NCI-H345 (cell line): ENCODE measurements at places on chromosomes 2 and 18.

GRCh38 chr2:164388511-164388910 is 232.8 kb downstream of the GRB14 start:
- DNase-seq, result no peak

GRCh38 chr2:199488772-199489400 is 31.1 kb upstream of the SATB2 start:
- DNase-seq, result no peak

- DNase-seq, result peak; percentile 84
Measured at GRCh38 chr2:181673173-181673572, 7.1 kb downstream of the NEUROD1 start.

DNA sequence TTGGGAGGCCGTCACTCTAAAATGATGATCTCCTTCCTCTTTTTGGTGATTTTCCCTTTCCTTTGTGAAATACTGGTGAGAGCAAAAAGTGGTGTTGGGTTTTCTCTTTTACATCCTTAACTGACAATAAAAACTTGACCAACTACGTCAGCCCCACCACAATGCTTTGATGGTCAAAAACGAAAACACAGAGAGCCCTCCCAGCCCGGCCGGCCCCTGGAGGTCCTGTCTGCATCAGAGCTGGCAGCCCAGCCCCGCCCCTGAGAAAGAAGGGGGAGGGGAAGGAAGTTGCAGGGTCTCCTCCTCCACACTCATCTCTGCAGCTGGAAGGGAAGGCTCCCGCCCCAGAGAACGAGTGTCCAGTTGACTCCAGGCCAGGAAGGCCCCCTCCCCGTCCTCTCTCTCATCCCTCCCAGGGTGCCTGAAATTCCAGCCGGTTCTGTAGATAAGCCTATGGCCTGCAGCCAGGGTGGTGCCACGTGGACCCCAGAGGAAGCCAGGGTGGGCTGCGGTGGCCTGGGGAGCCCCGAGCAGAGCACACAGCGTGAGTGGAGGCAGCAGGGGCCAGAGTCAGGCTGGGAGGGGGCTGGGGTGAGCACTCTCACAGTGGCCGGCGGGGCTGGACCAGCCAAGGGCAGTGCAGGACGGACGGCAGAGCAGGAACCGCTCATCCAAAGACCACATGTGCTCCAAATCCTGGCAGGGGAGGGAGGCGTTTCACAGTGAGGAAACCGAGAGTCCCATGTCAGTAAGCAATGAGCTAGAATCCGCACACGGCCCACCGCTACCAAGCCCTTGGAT is 19.8 kb downstream of the BIN1 start:
- DNase-seq, result no peak

DNA sequence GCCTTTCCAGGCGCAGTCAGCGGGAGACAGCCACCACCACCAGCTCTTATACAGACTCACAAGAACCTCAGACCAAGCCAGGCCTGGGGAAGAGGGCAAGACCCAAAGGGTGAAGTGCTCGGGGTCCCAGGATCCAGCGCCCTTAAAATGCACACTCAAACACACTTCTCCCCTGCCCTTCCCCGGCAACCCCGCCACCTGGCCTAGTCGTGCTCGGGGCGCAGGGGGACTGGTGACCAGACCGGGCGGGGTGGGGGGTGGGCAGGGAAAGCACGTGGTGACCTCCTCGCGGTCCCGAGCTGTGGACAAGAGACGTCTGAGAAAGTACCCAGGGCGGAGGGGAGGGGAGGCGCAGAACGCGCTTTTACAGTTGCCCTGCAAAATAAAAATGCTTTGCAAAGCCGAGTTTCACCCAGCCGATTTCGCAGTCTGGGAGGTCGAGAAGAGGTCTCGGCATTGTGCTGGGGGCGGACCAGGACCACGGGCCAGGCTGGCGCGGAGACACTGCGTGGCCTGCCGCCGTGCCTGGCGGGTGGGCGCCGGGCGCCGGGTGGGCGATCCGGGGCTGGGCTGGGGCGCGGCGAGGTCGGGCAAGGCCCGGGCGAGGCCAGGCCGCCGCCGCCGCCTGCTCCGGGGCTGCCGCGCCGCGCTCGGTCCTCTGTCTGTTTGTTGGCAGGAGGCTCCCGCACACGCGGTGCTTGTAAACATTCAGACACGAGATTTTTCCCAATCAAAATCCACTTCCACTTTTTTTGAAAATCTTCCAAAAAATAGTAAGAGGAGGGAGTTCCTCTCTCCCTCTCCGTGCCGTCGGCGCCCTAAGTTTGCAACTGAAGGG is 2.0 kb downstream of the BCL11A start:
- peak; percentile 54 for DNase-seq

DNA sequence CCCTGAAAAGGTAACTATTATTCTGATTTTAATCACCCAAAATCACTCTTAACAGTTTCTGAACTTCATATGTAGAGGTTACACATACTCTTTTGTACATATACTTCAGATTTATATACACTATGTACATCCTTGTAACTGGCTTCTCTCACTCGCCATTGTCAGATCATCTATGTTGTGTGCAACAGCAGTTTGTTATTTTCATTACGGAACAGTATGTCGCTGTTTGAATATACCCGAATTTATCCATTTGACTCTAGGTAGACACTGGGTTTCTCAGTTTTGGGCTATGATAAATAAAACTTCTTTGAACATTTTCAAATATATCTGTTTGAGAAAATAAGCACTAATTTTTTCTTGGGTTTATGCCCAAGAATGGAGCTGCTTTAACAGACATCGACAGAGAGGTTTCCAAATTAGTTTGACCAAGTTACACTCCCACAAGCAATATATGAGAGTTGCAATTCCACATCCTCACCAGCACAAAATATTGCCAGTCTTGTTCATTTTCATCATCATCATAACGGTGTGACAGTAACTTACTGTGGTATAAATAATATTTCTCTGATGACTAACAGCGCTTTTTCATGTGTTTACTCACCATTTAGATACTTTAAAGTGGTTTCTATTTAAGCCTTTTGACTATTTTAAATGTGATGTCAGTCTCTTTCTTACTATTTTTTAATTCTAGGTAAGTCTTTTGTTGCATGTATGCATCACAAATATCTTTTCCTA is 80.9 kb downstream of the SMC6 start:
- DNase-seq, result no peak

- no peak for DNase-seq
Measured at GRCh38 chr2:12610314-12610713, 106.4 kb upstream of the TRIB2 start.

- DNase-seq, result no peak
Measured at GRCh38 chr18:10135302-10135926, 221.6 kb downstream of the VAPA start.

- no peak for DNase-seq
Measured at GRCh38 chr2:111201214-111201613, 80.5 kb downstream of the BCL2L11 start.

DNA sequence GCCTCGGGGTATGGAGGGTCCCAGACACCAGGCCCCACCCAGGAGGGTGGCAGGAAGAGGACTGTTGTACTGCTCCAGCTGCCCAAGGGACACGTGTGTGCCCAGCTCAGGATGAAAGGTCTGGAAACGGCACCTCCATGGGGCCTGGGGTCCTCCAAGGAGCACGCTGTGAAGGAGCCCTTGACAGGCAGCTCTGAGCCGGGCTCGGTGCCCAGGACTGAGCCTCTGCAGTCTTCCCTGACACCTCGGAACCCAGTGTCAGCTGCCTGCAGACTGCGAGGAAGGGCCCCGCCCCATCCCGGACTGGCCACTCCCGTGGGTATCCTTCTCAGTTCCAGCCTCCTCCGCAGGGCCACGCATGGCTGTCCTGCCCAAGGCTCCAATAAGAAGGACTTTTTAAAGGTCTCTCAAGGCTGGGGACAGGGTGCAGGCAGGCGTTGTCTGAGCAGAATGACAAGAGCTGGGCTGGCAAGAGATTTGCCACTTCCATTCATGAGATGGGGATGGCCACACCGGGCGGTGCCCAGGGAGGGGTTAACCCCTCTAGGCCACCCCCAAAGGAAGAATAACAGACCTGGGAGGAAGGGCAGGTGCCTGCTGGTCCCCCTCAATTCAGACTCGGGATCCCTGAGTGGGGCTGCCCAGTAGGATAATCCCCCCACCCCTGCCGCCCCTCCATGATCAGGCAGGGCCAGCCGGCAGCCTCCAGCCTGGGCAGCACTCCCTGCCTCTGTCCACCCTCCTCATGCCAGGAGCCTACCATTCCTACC is 8.9 kb downstream of the ECEL1 start:
- no peak for DNase-seq

DNA sequence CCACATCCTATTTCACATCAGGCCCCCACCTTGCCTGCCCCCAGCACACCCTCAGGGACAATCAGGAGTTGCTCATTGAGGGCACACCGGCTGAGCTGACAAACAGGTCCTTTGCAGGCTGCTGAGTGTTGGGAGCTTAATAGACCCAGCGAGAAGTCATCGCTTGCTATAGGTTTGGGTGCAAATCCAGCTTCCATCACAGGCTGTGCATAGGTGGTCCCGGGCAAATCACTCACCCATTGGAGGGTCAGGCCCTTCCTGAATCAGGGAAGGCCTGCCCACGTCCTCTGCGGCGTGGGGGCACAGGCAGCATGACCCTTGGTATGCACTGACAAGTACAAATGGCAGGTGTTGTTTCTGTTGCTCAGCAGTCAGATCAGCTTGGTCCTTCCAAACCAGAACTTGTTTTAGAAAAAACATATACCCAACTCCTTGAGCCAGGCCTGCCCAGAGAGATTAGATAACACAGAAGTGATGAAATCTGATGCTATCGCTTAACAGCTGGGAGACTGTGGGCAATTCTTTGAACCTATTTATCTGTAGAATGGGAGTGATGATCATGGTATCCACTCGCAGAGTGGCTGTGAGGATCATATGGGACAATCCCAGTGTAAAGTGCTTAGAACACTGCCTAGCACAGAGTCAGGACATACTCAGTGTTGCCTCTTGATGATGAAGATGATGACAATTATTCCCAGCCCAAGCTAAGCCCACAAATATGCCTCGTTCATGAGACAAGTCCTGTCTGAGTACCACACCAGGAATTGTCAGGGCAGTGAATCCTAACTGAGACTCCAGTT is 34.9 kb downstream of the SMAD7 start:
- no peak for DNase-seq

- DNase-seq, result no peak
Measured at GRCh38 chr2:217794133-217794986, 208.4 kb downstream of the TNS1 start.

DNA sequence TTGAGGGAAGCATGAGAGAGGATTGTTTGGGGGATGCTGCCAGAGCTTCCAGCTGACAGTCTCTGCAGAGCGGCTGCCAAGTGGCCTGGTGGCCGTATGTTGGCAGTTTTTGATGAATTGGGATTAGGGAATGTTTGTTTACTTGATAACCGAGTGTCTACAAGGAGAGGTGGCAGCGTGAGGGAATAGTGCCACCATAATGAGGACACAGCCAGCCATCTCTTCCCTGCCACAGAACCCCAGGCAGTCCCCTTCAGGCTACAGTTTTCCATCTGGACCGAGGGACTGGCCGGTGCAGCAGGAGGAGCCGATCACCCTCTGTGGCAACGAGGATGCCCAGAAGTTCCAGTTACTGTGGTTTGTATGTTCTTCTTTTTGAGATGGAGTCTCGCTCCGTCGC is 55.2 kb downstream of the TRAPPC12 start:
- DNase-seq, result no peak

GRCh38 chr2:3151153-3151918 is 226.3 kb downstream of the EIPR1 start:
- DNase-seq, result peak; percentile 79
